T-helper 17 cell (primary cell): ENCODE measurements at places on chromosomes 4 and X.
A peak's percentile ranks its signal among the peaks of the same experiment; 100 is the strongest.

GRCh38 chrX:101385795-101386541 lies at the start of gene BTK:
BTK (minus strand) TSS chrX:101386191; CDS start chrX:101375284, 10,907 bp downstream.
- DNase-seq = no peak

GRCh38 chr4:152171556-152171955 lies 364.3 kb downstream of the FBXW7 start:
- no peak for DNase-seq

- DNase-seq = no peak
Measured at GRCh38 chr4:60913002-60913401, 287.1 kb upstream of the ADGRL3 start.

DNA sequence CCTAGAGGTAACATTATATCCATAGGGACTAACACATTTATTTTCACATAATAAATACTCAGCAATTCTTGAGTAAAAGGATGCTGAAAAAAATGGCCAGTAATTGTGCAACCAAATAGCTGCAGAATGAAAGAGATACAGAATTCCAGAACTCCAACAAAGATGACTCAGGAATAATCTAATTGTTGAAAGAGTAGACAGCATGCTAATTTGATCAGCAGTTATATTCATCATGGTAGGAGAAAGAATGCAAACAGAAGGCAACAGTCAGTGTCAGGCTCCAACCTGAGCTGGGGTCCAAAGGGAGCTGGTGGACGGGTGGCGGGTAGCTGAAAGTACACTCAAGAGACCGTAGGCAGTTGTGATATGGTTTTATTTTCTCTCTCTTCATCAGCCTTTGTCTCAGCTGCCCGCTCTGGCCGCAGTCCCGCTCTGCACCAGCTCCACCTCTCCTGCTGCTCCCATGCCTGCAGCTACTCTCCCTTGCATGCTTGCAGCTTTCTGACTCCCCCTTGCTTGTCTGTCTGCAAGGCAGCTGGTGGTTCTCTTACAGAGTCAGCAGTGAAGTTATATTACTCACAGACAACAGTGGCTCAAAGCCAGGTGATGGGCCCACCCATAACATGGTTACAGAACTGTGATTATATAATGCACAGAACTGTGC lies 1150.1 kb downstream of the STIM2 start:
- no peak for DNase-seq

GRCh38 chr4:25421816-25422525 lies 44.9 kb downstream of the ANAPC4 start:
- DNase-seq = no peak

- no peak for DNase-seq
Measured at GRCh38 chr4:82561786-82562563, at the start of gene TMEM150C. TMEM150C (minus strand) TSS chr4:82561988; CDS start chr4:82504657, 57,331 bp downstream.

DNA sequence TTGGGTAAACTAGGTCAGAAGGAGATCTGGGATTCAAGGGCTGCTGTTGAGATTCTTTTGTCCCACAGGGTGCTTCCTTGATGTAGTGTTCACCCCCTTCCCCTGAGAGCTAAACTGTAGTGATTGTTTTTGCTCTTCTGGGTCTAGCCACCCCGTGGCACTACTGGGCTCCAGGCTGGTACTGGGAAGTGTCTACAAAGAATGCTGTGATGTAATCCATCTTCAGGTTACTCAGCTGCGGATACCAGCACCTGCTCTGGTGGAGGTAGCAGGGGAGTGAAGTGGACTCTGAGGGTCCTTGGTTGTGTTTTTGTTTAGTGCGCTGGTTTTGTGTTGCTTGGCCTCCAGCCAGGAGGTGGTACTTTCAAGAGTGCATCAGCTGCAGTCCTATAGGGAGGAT lies 365.5 kb downstream of the ZNF674 start:
- no peak for DNase-seq

GRCh38 chrX:1493877-1494510 lies 41.3 kb upstream of the ASMTL start:
- DNase-seq = no peak

DNA sequence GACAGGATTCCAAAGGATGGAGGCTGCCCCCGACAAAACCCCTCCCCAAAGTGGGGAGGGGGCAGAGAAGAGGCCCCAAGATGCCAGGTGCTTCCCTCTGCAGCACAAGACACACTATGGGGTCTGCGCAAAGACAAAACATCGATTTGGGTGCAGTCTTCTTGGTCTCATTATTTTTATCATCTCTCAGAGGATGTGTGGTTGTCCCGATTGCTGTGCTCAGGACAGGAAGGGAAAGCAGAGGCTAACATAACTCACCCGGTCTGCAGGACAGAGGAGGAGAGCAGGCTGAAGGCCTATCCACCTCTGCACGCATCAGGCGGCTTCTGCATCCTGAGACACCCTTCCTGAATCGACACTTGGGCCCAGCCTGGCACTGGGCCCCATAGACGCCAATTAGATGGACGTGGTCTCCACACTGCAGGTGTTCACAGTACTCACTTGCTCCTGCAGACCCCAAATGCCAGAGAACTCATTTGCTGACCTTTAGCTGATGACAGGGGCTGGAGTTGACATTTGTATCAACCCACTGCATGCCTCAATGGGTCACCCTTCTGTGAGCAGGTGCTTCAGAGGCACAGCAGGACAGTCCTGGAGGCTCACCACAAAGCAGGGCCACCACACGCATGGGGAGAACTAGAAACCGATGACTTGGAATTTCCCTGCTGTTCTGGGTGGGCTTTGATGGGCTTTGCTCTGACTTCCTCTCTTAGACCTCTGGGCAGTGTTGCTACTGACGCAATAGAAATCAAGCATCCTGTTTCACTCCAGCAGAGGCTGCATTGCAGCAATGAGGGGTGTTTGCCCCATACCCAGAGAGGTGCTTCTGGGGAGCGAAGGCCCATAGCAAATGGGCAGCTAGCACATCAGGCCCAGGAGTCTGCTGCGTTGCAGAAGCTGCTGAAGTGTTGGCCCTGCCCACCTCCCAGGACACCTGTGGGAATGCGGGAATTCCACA lies 96.3 kb upstream of the ENPP6 start:
- no peak for DNase-seq

- no peak for DNase-seq
Measured at GRCh38 chr4:107818301-107818910, 6.3 kb upstream of the SGMS2 start.

DNA sequence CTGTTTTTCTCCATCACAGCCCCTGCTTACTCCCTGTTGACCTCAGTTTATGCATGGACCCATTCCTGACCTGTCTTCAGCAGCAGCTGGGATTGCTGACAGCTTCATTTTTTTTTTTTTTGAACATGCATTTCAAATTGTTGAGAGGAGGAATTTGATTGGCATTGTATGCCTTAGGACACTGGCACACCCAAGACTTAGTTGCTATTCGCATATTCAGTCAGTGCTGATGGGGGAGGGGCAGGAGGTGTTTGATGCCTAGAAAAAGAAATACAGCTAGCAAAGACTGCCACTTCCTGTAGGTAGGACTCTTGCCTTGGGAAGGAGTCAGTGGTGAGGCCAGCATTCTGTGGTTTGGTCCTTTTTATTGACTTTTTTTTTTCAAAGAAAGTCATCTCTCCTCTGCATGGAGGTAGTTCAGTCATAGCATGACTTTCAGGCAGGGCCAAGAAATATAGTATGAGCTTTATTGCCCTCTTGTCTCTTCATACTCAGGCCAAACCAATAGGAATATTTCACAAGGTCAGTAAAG lies 33.6 kb upstream of the XK start:
- no peak for DNase-seq

DNA sequence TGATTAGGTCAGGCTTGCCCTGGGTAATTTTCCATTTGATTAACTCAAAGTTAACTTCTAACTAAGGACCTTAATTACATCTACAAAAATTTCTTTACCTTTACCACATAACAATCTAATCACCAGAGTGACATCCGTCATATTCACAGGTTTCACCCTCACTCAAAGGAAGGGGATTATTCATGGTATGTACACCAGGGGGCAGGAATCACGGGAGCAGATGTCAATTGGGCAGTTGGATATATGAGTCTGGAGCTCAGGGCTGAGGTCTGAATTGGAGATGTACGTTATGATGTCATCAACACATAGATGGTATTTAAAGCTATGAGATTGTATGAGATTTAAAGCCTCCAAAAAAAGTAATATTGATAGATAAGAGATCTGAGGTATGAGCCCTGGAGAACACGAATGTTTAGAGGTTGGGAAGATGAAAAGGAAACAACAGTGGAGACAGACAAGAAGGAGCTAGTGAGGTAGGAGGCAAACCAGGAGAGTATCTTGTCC lies 52.9 kb downstream of the PGRMC1 start:
- no peak for DNase-seq

DNA sequence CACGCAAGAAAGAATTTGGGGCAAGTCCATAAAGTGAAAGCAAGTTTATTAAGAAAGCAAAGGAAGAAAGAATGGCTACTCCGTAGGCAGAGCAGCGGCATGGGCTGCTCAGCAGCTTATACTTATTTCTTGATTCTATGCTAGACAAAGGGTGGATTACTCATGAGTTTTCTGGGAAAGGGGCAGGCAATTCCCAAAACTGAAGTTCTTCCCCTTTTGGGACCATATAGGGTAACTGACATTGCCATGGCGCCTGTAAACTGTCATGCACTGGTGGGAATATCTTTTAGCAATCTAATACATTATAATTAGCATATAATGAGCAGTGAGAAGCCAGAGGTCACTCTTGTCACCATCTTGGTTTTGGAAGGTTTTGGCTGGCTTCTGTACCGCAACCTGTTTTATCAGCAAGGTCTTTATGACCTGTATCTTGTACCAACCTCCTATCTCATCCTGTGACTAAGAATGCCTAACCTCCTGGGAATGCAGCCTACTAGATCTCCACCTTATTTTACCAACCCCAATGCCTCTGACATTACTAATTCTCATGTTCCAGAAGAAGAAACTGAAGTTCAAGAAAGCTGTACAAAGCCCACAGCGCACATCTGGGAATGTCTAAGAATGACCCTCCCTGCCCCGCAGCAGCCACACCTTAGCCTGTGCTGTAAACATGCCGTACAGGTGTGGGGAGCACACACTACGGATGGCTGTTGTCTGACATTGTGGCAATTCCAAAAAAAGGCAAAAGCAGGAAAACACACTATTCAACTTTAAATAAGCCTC lies 18.6 kb downstream of the RXFP1 start:
- no peak for DNase-seq

DNA sequence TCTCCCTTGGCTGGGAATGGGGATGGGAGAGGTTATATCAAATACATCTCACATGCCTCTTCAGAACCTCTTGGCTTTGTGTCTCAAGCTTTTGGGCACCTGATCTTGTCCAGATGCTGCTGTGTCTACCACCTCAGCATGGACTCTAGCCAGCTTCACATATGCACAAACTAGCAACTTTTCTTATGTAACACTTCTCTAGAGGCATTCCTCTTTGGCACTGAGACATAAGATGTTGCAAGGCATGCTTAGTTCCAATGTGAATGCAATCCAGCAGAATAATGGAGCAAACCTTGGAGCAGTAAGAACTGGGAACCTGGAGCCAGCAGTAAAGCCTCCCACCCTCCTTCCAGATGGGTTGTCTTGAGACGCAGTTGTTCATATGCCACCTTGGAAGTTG lies 113.4 kb upstream of the TMEM47 start:
- no peak for DNase-seq

- DNase-seq = no peak
Measured at GRCh38 chrX:30814978-30815377, 74.1 kb downstream of the TAB3 start.

- no peak for DNase-seq
Measured at GRCh38 chrX:31929366-31929765, 857.5 kb upstream of the FTHL17 start.

GRCh38 chrX:12950851-12951594 lies 23.9 kb upstream of the TMSB4X start:
- peak; percentile 35 for DNase-seq
